Neural progenitor cell (in vitro differentiated cells): ENCODE measurements at places on chromosomes 2 and 18.

GRCh38 chr2:62440281-62440946 lies 65.6 kb downstream of the TMEM17 start:
- no peaks in the 10 kb centered on the region for H3K36me3 ChIP-seq
- no peaks in the 10 kb centered on the region for H3K4me1 ChIP-seq
- no peaks in the 10 kb centered on the region for H3K27me3 ChIP-seq
- no peak overlapping the region for H3K27ac ChIP-seq
- H3K4me3 ChIP-seq: no peak overlapping the region

DNA sequence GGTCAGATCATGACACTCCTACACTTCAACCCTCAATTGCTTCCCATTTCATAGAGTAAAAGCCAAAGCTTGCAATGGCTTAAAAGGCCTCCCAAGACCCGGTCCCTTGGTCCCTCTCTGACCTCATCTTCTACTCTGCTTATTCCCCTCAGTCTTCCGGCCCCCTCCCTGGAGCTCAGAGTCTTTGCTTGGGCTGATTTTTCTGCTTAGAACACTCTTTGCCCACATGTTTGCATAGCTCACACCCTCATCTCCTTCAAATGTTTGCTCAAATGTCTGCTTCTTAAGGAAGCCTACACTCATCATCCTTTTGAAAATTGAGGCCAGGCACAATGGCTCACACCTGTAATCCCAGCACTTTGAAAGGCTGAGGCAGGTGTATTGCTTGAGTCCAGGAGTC lies 65.6 kb upstream of the CAPN13 start:
- no peak for DNase-seq
- no peaks in the 10 kb centered on the region for H3K36me3 ChIP-seq
- no peak overlapping the region for H3K4me3 ChIP-seq
- H3K4me1 ChIP-seq: peaks cover 26% of the 10 kb centered on the region
- H3K27me3 ChIP-seq: peaks cover 22% of the 10 kb centered on the region
- H3K27ac ChIP-seq: no peak overlapping the region

DNA sequence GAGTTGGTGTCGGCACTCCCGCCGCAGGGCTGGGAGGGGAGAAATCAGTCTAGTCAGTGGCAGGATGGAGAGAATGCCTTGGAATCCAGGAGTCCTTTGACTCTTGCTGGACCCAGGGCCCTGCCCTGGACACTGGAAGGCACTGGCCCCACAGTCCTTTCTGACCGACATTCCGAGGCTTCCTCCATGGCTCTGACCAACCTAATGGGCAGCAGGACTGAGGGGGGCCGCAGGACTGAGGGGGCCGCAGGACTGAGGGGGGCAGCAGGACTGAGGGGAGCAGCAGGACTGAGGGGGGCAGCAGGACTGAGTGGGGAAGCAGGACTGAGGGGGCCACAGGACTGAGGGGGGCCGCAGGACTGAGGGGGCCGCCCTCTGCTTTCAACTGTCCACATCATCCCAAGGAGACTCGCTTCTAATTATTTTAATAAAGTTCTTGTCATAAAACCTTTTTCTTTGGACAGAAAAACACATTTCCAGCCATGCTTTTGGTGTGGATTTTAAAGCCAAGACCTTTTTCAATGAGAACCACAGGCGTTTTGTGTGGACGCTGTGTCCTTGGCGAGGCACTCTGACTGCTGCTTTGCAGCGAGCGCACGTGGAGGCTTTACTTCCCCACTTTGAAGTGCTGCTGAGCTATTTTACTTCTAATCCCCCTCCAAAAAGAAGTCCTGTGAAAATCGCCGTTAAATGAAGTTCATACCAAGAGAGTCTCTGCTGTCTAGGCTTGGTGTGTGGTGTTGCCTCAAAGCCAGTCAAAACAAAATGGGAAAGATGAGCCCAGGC lies 226.1 kb downstream of the TWIST2 start:
- DNase-seq: no peak
- H3K27me3 ChIP-seq: no peaks in the 10 kb centered on the region
- no peaks in the 10 kb centered on the region for H3K4me1 ChIP-seq
- H3K36me3 ChIP-seq: no peaks in the 10 kb centered on the region
- no peak overlapping the region for H3K27ac ChIP-seq

- no peak overlapping the region for H3K4me3 ChIP-seq
- no peak for DNase-seq
- H3K27me3 ChIP-seq: no peaks in the 10 kb centered on the region
These were observed 363.6 kb upstream of the CWC22 start for GRCh38 chr2:180370511-180371205.

GRCh38 chr2:208948073-208948472 lies 475.8 kb upstream of the MAP2 start:
- no peaks in the 10 kb centered on the region for H3K27me3 ChIP-seq
- DNase-seq: no peak
- no peaks in the 10 kb centered on the region for H3K36me3 ChIP-seq
- no peaks in the 10 kb centered on the region for H3K4me1 ChIP-seq
- H3K27ac ChIP-seq: no peak overlapping the region
- H3K4me3 ChIP-seq: no peak overlapping the region

- DNase-seq: no peak
- no peak overlapping the region for H3K27ac ChIP-seq
- no peaks in the 10 kb centered on the region for H3K36me3 ChIP-seq
- peaks cover 12% of the 10 kb centered on the region for H3K4me1 ChIP-seq
- H3K4me3 ChIP-seq: no peak overlapping the region
These were observed 76.0 kb upstream of the ZFP36L2 start for GRCh38 chr2:43302182-43302960.

- no peak overlapping the region for H3K27ac ChIP-seq
- DNase-seq: no peak
- no peaks in the 10 kb centered on the region for H3K36me3 ChIP-seq
These were observed 7.8 kb upstream of the LRRTM1 start for GRCh38 chr2:80312282-80312839.

- H3K4me1 ChIP-seq: peaks cover 21% of the 10 kb centered on the region
- H3K36me3 ChIP-seq: no peaks in the 10 kb centered on the region
- no peak overlapping the region for H3K4me3 ChIP-seq
- DNase-seq: no peak
- H3K27ac ChIP-seq: no peak overlapping the region
- H3K27me3 ChIP-seq: no peaks in the 10 kb centered on the region
These were observed 137.8 kb upstream of the GATA6 start for GRCh38 chr18:22031611-22032010.

- H3K27me3 ChIP-seq: no peaks in the 10 kb centered on the region
- no peaks in the 10 kb centered on the region for H3K36me3 ChIP-seq
- peaks cover 18% of the 10 kb centered on the region for H3K4me1 ChIP-seq
- DNase-seq: no peak
- no peak overlapping the region for H3K27ac ChIP-seq
These were observed 177.0 kb downstream of the CTIF start for GRCh38 chr18:48715711-48716361.

DNA sequence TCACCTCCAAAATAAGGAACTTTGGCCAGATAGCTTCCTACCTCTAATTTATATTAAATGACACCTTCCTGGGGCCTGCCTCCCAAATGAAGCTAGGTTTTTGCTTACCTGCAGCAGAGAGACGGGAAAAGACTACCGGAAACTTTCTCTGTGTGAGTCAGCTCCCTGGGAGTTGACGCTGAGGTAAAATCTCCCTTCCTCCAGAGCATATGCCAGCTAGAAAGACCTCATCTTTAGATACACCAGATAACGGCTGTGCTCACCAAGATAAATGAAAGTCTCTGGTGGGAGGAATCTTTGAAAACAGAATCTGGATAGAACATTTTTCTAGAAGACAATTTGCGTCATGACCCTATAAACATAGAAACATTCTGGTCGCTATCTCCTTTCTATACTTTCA lies 99.7 kb upstream of the RFX8 start:
- no peak for DNase-seq
- H3K4me3 ChIP-seq: no peak overlapping the region
- H3K27ac ChIP-seq: no peak overlapping the region
- H3K4me1 ChIP-seq: no peaks in the 10 kb centered on the region
- H3K27me3 ChIP-seq: no peaks in the 10 kb centered on the region

GRCh38 chr2:233387667-233388528 lies 33.6 kb downstream of the DGKD start:
- no peaks in the 10 kb centered on the region for H3K27me3 ChIP-seq
- no peaks in the 10 kb centered on the region for H3K36me3 ChIP-seq
- H3K4me1 ChIP-seq: peaks cover 16% of the 10 kb centered on the region
- H3K4me3 ChIP-seq: no peak overlapping the region

- H3K27ac ChIP-seq: no peak overlapping the region
- no peaks in the 10 kb centered on the region for H3K4me1 ChIP-seq
- no peak for DNase-seq
- no peak overlapping the region for H3K4me3 ChIP-seq
These were observed 308.4 kb upstream of the THUMPD2 start for GRCh38 chr2:40087434-40087833.

- H3K27ac ChIP-seq: peak overlapping the region; percentile 75
- no peaks in the 10 kb centered on the region for H3K36me3 ChIP-seq
These were observed 22.3 kb upstream of the RAB10 start for GRCh38 chr2:26011609-26011989.

DNA sequence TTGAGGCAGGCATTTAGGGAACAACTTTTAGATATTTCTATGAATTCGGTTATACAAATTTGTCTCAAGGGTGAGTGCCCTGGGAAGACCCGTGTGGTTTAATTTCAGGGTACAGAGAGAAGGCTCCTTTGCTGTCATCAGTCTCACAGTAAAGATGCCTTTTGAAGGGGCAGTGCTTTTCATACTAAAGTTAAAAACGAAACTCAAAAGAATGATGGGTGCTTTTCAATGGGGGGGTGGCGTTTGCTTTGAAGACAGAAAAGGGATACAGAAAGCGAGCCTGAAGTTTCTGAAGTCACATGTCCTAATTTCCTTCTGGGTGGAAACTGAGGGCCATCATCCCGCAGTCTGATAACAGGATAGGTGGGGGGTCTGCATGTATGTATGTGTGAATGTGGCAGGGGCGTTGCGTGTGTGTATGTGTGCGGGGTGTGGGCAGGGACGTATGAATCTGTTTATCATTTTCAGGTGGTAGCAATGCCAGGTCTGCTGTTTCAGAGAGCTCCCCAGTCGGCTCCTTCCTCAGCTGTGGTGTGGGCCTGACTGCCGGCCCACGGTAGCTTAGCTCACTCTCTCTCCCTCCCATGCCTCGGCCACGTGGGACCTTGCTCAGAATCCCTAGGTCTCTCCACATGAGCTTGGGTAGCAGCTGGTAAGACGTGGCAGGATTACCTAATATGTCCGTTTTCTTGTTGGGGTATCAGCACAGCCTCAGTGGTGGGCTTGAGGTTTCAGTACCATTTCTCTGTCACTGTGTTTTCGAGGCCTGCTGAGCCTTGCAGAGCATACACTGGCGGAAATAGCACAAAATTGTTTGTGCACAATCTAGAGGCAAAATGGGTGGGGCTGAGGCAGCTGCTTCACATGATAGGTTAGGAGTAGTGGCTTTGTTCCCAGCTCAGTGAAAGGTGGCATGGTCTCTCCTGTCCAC lies 32.7 kb downstream of the ARHGAP25 start:
- H3K27ac ChIP-seq: no peak overlapping the region
- no peak for DNase-seq
- no peaks in the 10 kb centered on the region for H3K4me1 ChIP-seq
- no peaks in the 10 kb centered on the region for H3K27me3 ChIP-seq
- H3K4me3 ChIP-seq: no peak overlapping the region
- H3K36me3 ChIP-seq: no peaks in the 10 kb centered on the region
